ENCODE measurements at places on chromosomes 2 and 18.

DNA sequence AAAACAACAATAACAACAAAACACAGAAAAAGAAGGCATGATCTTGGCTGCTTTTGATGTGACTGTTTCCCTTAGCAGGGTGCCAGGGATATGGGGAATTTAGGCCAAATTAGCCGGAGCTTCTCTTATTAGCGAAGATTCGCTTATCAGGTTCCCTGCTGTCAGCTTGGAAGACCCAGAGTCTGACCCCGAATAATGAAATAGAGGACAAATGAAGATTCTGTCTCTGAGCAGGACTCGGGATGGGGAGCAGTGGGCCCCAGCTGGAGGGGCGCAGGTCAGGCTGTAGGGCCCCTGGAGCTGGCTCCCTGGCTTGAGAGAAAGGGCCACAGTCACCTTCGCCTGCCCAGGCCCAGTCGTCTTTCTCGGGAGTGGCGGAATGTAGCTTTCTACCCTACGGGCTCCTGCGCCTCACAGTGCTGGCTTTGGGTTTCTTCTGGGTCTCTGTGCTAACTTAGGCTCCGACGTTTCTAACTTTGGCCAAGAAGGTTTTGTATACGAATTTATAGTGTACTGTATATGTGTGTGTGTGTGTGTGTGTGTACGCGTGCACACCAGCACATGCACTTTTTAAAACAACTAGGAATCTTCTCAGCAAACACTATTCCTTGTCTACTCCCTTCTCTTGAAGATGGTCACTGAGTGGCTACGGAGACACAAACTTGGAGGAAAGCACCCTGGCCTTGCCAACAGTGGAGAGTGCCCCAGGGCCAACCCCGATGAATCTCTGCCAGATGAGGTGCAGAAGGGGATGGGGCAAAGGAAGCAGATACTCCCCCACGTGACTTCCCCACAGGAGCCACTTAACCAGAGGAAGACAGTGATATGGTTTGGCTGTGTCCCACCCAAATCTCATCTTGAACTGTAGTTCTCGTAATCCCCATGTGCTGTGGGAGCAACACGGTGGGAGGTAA is 195.6 kb upstream of the COPS8 start:
- DNase-seq = no peak

DNA sequence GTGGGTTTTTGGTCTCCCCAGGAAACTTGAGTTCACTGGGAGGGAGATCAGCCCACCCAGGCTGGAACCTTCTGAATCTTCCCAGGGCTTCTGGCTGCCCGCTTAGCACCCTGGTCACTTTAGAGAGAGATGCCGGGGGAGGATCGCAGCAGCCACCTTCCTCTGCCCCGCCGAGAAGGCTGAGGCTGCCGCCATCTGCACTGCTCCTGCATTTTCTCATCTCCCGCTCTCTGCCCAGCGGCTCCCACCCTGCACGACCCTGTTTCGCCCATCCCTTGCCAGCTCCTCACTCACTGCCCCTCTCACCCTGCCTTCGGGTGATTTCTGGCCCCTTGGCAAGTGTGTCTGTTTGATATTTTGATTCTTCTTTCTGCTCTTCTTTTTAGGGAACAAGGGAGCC is 82.6 kb upstream of the ATG16L1 start:
- no peak for DNase-seq

DNA sequence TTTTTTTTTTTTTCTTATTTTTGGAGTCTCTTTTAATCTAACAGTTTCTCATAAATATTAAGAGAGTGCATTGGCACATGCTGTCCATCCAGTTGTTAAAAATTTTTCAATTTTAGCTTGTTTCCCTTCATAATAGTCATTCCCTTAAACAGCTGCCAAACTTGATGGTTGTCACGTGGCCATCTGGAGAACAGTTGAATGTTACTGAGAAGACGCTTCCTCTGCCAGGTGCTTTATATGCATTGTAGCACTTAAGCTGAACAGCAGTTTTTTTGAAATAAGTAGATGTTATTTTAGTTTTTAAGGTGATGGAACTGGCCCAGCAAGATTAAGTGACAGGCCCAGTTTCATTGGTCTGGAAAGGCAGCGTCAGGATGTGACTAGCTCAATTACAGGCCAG is 3.3 kb downstream of the SMARCAL1 start:
- no peak for DNase-seq

- DNase-seq = no peak
Measured at GRCh38 chr18:77081390-77081778, 51.2 kb downstream of the MBP start.

DNA sequence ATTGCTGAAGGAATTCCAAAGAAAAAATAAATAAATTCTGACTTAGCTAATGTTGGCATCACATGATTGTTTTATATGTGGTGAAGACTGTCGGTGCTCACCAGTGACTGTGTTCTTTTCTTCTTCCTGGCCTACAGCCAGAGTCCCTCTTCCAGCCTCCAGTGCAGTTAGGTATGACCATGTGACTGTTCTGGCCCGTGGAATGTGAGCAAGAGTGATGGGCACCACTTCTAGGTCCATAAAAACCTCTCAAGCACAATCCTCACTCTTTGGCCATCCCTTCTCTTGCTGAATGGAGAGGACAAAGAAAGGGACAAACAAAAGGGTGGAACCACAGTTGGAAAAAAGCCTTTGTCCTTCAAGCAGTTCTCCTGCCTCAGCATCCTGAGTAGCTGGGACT is 39.0 kb upstream of the BMPR2 start:
- DNase-seq = no peak

- no peak for DNase-seq
Measured at GRCh38 chr2:108385411-108386071, 7.8 kb downstream of the SULT1C4 start.

DNA sequence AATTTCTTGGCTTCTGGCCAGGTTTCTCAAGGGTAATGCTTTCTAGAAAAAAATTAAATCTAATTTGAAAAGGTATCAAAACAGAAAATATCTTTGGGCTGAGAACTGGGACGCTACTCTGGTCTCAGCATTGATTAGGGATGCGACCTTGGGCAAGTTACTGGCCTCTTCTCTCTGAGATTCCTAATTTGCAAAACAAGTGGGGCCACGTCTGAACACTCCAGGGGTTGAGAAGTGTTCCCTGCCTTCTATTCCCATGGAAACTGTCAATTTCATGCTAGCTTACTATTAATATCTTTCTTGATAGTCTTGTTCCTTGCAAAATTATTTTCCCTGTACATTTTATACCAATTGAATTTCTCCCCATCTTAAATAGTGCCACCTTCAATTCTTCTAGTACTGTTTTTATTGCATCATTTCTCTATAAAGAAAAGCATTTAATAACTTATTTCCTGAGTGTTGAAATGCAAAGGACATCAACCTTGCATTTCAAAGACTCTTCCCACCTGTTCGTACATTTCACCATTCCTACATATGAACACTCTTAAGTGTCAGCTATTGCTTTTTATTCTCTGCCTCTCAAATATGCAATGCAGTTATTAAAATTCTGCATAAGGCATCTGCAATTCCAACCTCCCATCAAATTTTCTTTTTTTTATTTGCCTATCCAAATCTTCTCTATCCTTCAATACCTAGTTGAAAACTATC is 118.3 kb upstream of the DSEL start:
- no peak for DNase-seq

DNA sequence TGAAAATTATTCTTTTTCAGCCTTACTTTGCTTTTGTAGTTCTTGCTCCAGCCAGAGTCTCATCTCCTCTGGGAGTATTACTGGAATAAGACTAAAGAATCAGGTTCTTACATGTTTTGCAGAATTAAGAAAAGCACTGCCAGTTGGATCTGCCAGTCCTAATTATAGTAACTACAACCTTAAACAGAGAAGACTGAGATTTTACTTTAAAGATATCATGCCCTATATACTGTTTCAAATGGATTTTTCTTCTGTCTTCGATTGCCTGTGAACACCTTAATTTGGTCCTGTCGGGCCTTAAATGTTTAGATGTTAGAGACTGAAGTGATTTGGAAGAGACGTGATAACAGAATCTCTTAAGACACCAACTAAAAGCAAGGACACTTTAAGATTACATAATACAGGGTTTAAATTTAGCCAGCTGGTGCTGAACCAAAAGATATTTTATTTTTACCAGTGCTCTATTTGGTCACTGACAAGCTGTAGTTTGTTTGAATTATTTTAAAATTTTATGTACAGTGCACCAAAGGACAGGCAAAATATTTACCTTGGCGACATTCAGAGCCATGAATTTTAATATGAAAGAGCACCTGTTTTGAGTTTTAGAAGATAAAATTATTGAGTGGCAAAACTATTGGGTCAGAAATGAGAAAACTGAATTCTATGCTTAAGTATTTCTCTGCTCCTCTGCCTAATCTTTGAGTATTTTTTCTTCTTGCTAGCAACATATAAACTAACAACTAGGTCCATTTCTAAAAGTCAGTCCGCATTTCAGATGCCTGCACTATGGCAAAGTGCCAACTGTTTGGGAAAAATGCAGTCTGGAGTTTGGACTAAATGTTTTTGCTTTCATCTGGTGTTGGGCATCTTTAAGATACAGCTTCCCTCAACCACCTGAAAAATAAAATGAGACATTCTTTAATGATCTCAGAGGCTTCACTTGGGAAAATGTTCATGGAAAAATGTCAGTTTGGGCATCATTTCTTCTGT is 300.0 kb downstream of the XIRP2 start:
- no peak for DNase-seq

DNA sequence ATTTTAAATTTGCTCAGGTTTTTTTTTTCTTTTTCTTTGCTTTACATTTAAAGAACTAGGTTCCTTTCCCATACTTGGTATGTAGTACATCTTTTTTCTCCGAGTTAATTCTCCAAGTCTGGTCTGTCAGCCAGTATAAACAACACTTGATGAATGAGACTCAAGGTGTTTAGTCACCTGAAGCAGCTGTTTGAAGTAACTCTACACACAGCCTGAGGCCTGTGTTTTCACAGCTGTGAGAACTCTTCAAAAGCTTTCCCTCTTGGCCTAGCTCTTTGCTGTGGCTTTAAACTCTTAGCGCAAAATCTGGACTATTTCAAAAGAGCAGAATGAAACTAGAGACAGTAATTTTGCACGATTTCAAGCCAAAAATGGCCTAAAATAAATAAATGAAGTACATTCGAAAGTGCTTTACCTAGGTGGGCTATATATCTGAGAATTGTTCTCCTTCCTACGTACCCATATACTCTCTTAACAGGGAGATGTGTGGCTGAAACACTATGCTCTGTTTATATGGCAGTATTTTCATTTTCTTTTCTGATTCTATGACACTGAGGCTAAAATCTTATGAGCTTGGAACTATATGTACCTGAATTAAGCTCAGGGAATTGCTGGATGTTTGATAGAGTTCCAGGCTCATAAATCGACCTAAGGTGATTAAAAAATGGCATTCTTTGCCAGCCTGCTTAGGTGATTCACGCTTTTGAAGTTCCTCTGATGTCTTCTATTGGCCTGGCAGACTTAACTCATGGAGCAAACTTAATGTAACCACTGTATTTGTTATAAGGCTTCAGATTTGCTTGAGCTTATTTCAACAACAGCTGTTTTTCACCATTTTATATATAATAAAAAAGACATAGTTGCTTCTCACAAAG is 1044.1 kb upstream of the ZEB2 start:
- no peak for DNase-seq

DNA sequence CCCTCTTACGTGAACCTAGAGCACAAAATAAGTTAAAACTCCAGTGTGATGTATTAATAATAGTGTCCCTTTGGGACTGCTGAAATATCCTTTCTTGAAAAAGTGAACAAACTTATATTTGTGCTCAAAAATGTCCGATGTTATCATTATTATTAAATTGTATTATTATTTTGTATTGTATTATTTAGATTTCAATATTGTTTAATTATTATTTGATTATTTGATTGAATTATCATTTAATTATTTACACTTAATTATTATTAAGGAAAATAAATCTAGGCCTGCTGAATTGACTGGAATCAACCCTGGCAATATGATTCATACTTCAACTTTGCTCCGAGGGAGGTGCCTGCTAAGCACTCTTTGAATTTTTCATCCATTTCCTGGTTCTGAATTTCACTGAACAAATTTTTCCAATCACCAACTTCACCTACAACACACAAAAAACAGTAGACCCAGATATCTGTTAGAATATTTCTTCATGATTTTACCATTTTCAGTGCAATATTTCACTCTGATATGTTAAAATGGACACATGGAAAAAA is 10.9 kb upstream of the EIF2AK2 start:
- DNase-seq = no peak

DNA sequence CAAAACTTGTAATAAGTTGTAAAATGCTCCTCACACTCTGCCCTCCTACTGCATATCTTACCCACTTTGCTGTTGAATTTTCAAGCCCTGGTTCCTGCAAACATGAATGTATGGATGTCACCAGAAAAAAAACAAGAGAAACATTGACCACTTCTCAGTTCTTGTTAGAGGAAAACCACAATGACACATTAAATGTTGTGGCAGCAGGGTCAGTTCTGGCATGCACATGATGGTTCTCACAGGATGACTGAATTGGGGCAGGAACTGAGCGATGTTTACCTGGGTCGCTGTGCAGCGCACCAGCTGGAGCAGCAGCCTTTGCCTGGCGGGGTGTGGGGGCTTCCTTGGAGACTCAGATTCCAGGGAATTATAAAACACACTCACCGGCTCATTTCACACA is 14.0 kb upstream of the PRKCE start:
- DNase-seq = no peak

- DNase-seq = no peak
Measured at GRCh38 chr2:11562476-11562875, 28.6 kb downstream of the GREB1 start.

DNA sequence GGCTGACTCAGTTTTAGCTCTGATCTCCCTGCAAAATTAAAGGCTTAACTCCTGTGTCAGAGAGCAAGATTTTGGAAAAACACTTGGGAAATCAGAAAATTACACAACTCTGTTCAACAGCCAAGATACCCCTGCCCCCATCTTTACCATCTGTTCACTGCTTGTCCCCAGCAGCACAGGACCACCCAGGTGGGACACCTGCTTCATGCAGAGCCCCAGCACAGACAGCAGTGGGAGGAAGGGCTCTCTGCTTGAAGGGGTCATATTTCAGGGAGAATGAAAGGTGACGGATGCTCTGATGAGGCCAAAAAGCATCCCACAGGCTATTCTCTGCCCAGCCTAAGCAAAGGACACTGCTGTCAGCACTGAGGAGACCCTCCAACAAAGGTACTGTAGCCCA is 584.6 kb upstream of the KLHL29 start:
- no peak for DNase-seq

- DNase-seq = no peak
Measured at GRCh38 chr2:174053355-174054151, 88.4 kb upstream of the SP3 start.

DNA sequence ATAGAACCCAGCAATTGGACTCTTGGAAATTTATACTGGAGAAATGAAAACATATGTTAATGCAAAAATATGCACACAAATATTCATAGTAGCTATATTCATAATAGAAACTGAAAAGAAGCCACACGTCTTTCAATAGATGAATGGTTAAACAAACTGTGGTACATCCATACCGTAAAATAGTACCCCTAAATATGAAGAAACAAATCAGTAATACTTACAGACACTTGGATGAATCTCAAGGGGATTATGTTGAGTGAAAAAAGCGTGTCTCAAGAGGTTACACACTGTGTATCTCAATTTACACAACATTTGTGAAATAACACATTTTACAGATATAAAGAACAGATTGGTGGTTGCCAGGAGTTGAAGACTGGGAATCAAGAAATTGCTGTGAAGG is 61.1 kb upstream of the ARHGAP15 start:
- no peak for DNase-seq

Measured in urinary bladder (tissue), 4 donors.